ENCODE measurements at places on chromosomes 2 and 18.

DNA sequence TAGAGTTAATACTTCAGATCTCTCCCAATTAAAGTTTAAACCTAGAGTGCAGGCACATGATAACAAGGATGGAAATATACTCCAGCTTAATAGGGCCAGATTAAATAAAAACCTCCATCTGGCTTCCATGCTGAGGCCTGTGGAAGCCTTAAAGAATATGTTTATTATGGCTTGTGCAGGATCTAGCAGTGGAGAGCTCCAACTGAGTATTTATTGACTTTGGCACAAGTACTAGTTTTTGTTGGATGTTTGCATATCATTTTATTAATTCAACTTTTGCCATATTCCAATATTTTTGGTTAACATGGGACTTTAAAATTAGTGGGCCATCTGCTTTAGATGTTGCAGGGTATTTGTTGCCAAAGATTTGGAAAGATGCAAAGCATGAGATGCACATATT is 860.4 kb upstream of the SOX11 start:
- no peak for DNase-seq

- no peak for DNase-seq
Measured at GRCh38 chr2:234588054-234588430, 91.2 kb upstream of the ARL4C start.

DNA sequence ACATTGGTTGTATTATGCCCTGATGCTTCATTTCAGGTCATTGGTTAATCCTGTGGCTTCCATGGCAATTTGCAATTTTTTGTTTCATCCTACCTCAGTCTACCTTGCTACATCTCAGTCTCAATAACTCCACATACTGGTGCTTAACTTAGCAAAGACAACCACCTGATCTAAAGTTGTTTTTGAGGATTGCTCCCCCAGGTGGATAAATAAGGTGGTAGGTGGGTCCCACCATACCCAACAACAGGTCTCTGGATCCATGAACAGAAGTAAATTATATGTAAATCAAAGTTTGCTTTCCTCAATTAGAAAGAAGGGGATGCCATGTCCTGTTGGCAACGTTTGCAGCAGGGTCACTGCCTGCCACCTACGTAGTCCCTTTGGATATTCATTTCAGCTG is 7.0 kb downstream of the XIRP2 start:
- DNase-seq: no peak

- DNase-seq: no peak
Measured at GRCh38 chr2:226683944-226684562, 115.6 kb downstream of the IRS1 start.

GRCh38 chr2:236805800-236806531 is 236.3 kb downstream of the ACKR3 start:
- no peak for DNase-seq

DNA sequence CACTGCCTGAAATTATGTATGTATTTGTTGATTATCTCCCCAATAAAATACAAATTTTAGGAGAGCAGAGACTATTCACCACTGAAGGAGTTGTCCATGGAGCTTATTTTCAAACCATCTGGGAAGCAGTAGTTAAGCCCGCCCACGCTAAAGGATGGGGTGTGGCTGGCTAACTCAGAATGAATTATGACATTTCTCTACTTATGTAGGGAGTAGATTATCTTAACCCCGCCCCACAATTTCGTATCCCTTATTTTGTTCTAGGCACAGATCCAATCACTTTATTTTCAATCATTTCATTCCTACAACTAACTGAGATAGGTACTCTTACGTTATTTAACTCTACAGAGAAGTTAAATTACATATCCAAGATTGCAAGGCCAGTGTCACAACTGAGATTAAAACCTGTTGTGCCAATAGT is 1.4 kb upstream of the LAPTM4A start:
- DNase-seq: no peak

- no peak for DNase-seq
Measured at GRCh38 chr2:127638361-127639110, 7.4 kb upstream of the GPR17 start.
